Thyroid gland (tissue), 4 donors: ENCODE measurements at places on chromosomes 11 and 22. TPM values are rescaled to one million over a fixed set of nuclear protein-coding genes. Genes with fewer than 3 reads are reported as not detected.

The OR56A1 gene
- total RNA-seq, result not detected

The CASP4 gene
- total RNA-seq, result 37.2 TPM

The FAM180B gene
- total RNA-seq, result 1.7 TPM

The ZNRF3 gene
- total RNA-seq, result 17.8 TPM

- no peak overlapping the region for H3K4me3 ChIP-seq
- H3K27ac ChIP-seq, result no peak overlapping the region
- no peaks in the 10 kb centered on the region for H3K4me1 ChIP-seq
Observed at GRCh38 chr11:105838668-105839384, 183.2 kb downstream of the MSANTD4 start.

DNA sequence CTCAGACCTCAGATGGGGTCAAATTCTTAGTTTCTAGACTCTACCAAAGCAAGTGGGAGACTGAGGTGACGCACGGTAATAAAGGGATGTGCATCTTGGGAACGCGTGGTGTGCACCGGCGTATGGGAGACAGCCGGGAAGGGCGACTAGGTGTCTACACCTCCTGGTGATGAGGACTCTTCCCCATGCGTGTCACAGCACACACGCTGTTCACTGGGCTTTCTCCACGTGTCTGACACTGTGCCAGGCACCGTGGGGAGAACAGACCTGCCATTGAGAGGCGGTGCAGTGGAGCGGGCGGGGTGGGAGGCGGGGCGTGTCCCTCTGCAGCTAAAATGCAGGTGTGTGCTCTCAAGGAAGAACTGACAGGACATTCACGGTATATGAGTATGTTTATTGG is 5.3 kb downstream of the FXYD6 start:
- DNase-seq, result no peak
- no peaks in the 10 kb centered on the region for H3K27me3 ChIP-seq
- H3K4me3 ChIP-seq, result no peak overlapping the region
- no peaks in the 10 kb centered on the region for H3K36me3 ChIP-seq
- H3K4me1 ChIP-seq, result peaks cover 14% of the 10 kb centered on the region
- H3K27ac ChIP-seq, result no peak overlapping the region

DNA sequence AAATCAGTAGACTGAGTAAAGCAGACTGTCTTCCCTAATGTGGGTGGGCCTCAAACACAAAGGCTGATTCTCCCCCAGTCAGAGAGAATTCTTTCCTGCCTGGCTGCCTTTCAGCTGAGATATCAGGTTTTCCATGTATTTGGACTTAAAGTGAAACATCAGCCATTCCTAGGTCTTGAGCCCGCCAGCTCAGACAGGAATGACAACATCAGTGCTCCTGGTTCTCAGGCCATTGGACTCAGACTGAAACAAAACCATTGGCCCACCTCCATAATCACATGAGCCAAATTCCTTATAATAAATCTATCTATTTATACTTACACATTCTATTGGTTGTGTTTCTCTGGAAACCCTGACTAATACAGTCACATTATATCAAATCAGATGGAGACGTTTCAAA is 56.7 kb upstream of the CLPB start:
- H3K4me1 ChIP-seq, result no peaks in the 10 kb centered on the region
- no peaks in the 10 kb centered on the region for H3K27me3 ChIP-seq
- H3K27ac ChIP-seq, result no peak overlapping the region
- no peaks in the 10 kb centered on the region for H3K36me3 ChIP-seq
- no peak overlapping the region for H3K4me3 ChIP-seq

DNA sequence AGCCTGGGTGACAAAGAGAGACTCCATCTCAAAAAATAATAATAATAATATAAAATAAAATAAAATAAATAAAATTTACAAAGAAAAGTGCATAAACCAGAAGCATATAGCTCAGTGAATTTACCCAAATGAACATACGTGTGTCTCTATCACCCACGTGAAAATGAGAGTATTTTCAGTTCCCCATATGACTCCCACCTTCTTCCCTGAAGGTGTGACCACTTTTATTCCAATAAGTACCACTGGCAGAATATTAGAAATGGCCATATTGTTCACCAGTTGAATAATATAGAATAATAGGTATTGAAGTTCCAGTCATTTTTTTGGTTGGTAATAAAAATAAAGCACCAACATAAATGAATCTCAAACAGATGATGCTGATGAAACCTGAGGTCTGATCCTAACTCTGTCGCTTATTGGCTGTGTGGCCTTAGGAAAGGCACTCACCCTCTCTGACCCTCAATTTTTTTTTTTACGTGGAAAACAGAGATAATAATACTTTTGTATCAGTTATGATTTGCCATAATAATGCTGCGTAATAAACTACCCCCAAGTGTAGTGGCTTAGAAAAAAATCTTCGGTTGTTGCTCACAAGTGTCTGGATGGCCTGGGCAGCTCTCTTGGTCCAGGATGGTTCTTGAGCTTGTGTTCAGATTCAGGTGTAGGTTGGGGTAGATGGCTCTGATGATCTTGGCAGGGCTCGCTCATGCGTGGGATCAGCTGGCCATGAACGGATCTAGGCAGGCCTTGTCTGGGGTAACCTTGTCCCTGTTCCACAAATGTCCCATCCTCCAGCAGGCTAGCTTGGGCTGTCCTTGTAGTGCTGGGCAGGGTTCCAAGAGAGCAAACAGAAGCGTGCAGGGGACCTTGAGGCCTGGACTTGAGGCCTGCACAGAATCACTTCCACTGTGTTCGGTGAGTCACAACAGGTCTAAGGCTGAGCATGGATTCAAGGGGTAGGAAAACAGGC is 88.1 kb downstream of the MYO18B start:
- H3K27ac ChIP-seq, result no peak overlapping the region
- no peaks in the 10 kb centered on the region for H3K36me3 ChIP-seq
- no peaks in the 10 kb centered on the region for H3K4me1 ChIP-seq
- H3K27me3 ChIP-seq, result no peaks in the 10 kb centered on the region
- no peak overlapping the region for H3K4me3 ChIP-seq

GRCh38 chr11:45708887-45709663 is 43.7 kb upstream of the CHST1 start:
- no peaks in the 10 kb centered on the region for H3K4me1 ChIP-seq
- H3K4me3 ChIP-seq, result no peak overlapping the region
- no peaks in the 10 kb centered on the region for H3K36me3 ChIP-seq

DNA sequence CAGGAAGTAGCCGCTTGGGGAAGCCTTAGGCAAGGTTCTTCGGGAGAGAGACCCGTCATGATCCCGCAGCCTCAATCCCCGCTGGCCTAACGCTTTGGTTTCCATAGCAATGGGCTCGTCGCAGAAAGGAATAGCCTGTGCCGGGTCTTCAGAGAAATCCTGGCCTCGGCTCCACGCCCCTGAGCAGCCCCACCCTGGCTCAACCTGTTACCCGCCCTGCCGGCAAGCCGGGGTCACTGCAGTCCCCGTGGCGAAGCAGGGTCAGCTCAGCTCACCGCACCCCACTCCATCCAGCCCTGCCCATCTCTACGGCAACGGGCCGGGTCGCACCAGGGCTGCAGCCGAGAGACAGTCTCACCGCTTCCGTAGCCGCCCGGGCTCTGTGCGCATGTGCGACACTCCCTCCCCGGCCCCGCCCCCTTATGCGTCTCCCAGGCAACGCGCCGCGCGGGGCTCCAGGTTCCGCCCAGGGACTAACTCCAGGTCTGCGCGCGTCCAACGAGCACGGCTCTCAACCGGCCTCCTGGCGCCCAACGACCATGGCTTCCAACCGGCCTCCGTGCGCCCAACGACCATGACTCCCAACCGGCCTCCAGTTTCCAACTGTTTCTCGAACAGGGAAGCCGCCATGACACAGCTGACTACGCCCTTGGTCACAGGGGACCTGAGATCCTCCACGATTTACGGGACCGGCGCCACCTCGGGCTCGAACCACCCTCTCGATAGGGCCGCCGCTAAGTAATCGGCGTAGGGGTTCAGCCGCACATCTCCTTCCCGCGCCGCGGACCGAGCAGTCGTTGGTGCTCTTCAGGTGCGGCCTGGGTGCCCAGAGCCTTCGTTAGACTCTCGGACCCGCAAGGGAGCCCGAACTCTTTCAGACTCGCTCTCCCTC is at the start of gene DUSP18:
Gene DUSP18, minus strand, starts transcription at position 382 of the 892 bp plus-strand sequence. CDS start 3,872 bp downstream, outside the sequence.
- peaks cover 12% of the 10 kb centered on the region for H3K4me1 ChIP-seq
- no peaks in the 10 kb centered on the region for H3K36me3 ChIP-seq
- no peak within 1 kb of the TSS for H3K27ac ChIP-seq
- DNase-seq, result peak; percentile 92

- no peak for DNase-seq
- no peaks in the 10 kb centered on the region for H3K36me3 ChIP-seq
- H3K4me1 ChIP-seq, result peaks cover 17% of the 10 kb centered on the region
- H3K4me3 ChIP-seq, result no peak overlapping the region
Observed at GRCh38 chr11:86574493-86575207, 97.8 kb downstream of the ME3 start.

DNA sequence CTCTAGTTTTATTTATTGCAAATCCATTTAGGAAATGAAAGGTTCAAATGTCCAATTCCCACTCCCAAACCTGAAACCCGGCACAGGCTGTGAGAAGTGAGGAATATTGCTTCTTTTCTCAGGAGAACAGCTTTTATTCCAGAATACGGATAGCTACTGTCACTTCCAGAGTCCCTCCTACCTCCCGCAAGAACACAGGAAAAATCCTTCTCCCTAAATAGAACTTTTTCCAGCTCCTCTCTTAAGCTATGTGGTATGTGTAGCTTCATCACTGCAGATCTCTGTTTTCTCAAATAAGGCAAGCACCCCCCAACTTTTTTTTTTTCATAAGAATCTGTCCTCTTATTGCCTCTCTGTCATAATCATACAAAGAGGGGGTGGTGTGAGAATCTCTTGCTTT is 126.8 kb downstream of the LARGE1 start:
- H3K27ac ChIP-seq, result no peak overlapping the region
- no peaks in the 10 kb centered on the region for H3K36me3 ChIP-seq
- no peak for DNase-seq
- no peaks in the 10 kb centered on the region for H3K27me3 ChIP-seq
- no peak overlapping the region for H3K4me3 ChIP-seq

DNA sequence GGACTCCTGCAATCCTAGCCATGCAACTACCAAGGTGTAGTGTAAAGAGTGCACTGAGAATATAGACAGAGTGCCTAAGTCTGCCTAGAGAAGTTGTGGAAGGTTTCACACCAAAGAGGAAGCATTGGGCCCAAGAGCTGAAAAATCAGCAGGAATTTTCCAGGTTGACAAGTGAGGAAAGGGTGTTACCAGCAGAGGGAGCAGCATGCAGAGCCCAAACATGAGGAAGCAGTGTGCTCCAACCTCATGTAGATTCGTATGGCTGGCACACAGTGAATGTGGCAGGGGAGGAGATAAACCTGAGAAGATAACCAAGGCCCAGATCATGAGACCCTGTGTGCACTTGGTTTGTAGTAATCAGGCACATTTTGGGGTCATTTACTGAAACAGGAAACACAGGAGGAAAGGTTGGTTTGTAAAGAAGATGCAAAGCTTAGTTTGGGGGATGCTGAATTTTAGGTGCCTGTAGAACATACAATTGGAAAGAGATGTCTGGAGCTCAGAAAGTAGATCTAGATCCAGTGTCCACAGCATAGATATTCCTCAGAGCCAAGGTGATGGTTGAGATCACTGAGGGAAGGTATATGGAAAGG is 1.7 kb downstream of the HPX start:
- no peaks in the 10 kb centered on the region for H3K36me3 ChIP-seq
- H3K27me3 ChIP-seq, result no peaks in the 10 kb centered on the region
- no peaks in the 10 kb centered on the region for H3K4me1 ChIP-seq

DNA sequence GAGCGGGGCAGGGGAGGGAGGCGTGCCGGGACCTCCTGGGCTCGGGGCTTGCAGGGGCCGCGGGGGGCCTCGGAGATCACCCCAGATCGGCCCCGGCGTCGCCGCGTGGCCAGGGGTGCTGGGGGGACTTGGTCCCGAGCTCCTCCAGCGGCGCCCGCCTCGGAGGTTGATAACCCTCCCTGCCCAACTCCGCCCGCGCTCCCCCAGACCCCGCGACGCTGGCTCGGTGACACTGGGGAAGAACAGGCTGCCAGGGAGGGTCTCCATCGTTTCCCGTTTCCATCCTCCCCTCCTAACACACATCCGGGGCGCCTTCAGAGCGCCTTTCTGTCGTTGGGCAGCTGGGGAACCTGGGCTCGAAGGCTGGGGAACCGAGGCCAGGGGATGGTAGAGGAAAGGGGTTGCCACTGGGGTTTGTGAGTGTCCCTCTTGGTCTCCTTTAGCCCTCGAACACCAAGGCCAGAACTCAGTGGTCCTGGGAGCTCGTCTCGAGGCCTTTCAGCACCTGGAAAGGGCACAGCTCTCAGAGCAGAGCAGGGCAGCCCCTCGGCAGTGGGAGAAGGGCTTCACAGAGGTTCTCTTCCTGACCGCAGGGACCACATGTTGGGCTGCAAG is 431 bp downstream of the SLC37A2 start:
- no peaks in the 10 kb centered on the region for H3K36me3 ChIP-seq
- no peak for DNase-seq
- peak overlapping the region; percentile 56 for H3K4me3 ChIP-seq
- peaks cover 9% of the 10 kb centered on the region for H3K4me1 ChIP-seq
- H3K27ac ChIP-seq, result peak overlapping the region; percentile 20
